Stimulated activated CD4-positive, alpha-beta T cell treated with anti-CD3 and anti-CD28 coated beads, Interleukin-15, amount 100 ng/mL, for 1 hour (primary cell): ENCODE measurements at places on chromosomes 7 and 10.

- no peak for DNase-seq
Measured at GRCh38 chr10:123759501-123760031, 93.4 kb downstream of the GPR26 start.

DNA sequence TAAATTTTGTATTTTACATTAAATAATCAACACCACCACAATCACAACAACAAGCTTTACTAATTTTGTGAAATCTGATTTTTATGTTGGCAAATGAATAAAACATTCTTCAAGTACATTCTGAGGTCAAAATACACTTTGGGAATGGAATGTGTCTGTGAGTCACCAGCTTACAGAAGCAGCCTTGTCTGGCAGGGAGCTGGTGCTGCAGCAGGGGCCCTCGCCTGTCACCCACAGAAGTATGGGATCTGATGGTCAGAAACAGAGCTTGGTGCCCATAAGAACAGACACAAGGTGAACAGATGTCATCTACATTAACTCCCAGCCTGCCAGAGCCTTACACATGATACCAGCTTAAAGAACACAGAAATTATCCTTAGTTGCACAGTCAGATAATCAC is 496.9 kb downstream of the CCSER2 start:
- DNase-seq = no peak

DNA sequence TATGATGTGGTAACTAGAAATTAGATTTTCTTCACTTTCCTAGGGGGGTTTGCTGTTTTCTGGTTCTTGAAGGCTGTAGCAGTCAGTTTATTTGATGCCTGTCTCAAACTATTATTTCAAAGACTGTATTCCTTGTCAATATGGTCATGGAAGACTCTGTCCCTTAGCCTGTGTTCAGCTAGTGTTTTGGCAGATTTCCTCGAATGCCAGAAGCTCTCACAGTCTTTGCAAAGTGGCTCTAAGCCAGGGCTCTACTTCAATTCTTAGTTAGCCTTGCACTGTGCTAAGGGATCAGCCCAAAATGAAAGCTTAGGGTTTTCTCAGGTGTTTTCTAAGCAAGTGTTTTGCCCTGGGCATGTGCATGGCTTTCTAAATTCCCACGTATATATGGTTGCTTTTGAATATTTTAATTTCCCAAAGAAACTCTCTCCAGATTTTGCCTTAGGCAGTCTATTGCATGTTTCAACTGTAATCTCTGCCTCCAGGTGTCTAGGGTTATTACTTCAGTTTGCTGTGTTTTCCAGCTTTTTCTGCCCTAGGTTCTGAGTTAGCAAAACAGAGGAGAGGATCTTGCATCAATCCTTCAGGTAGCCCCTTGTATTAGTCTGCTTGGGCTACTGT is 7.2 kb upstream of the C1GALT1 start:
- DNase-seq = no peak

DNA sequence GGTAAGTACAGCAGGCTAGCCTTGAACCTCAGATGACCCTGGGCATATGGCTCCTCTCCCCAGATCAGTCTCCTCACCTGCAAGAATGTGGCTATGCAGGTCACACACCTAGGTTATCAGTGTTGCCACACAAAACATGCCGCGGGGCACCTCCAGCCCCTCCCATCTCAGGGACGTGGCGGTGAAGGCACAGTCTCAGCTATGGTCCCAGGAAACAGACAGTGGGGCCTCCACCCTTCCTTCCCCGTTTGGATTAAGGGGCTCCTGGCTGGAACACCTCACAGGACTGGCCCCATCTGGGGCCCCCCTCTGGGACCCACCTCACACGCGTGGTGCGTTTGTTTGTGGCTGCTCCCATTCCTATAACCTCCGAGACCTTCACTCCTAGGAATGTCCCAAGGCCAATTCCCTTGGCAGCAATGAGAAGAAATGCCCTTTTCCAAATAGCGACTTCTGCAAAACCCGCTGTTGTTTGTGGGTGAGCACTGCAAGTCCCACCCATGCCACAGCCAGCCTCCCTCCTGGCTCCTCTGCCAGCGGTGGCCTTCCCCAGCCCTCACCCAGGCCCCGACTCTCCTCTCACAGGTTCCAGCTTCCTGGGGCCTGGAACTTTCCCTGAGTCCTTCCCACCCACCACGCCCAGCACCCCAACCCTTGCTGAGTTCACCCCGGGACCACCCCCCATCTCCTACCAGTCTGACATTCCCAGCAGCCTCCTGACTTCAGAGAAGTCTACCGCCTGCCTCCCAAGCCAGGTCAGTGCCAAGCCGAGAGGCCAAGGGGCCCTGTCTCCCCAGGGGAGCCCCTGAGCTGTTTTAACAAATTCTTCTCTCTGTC is 17.1 kb downstream of the ZMIZ2 start:
- no peak for DNase-seq

GRCh38 chr7:158291998-158292397 is 295.6 kb downstream of the PTPRN2 start:
- DNase-seq = no peak

DNA sequence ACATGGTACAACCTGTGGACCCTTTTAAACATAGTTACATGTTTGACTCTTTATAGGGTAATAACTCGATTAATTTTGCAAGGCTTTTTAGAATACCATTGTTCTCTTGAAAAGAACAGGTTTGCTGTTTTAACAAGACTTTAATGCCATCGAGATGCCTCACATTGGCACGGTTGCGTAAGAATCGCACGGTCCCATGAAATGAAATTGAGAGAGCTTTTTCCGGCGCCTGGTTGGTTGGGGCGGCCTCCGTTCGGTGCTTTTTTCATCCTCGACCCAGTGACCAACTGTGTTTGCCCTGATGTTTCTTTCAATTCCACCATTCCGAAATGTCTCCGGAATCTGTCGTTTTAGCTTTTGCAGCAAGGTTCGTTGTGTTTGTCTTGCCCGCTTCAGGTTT is 142.4 kb downstream of the CUX1 start:
- no peak for DNase-seq

- no peak for DNase-seq
Measured at GRCh38 chr7:111825046-111825445, 262.8 kb upstream of the IMMP2L start.

DNA sequence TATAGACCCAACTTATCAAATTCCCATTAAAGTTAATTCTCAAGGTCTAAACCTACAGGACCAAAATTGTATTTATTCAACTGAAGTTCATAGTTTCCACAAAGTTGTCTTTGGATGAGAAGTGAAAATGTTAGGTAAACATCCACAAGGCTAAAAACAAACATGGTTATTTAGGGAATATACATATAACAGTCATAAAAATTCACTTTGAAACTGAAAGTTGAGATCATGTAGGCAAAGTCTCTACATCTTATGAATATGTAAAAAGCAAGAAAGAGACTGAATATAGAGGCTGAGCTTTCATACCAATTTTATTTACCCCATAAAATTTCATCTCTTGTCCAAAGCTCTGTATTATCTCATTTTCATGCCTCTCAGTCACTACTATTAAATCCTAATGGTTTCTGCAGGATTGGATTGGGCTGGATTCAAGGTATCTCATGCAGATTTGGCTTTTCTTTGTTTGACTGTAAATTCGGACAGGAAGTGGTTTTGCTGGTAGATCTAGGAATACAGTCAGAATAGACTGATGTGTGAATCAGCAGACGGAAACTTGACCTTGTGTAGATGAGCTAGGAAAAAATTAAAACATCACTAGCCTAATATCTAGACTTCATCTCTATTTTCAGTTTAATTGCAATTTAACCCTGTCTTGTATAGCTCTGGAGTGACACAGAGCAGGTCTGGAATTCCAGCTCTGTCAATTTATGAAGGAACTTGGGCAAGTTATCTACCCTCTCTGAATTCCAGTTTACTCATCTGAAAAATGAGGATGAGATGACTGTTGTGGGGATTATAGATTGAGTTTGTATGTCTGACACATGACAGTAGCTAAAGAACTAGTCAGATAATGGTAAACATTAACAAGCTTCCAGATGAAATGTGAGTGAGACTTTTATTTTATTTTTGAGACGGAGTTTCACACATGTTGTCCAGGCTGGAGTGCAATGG is 27.3 kb upstream of the SKAP2 start:
- DNase-seq = no peak

DNA sequence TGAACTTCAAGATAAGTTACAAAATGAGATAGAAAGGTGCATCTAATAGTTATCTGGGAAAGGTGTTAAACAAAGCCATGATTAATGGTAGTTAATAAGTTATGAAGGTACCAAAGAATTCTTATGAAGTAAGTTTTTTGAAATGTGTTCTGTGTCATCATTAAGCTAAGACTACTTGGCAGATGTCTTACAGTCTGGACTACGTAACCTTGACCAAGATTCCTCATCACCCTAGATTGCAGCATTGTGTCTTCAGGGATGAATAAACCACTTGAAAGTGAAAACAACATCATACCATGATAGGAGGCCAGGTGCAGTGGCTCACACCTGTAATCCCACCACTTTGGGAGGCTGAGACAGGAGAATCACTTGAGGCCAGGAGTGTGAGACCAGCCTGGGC is 48.2 kb downstream of the GOT1 start:
- DNase-seq = no peak

GRCh38 chr10:17734432-17735080 is 17.4 kb upstream of the TMEM236 start:
- DNase-seq = no peak

DNA sequence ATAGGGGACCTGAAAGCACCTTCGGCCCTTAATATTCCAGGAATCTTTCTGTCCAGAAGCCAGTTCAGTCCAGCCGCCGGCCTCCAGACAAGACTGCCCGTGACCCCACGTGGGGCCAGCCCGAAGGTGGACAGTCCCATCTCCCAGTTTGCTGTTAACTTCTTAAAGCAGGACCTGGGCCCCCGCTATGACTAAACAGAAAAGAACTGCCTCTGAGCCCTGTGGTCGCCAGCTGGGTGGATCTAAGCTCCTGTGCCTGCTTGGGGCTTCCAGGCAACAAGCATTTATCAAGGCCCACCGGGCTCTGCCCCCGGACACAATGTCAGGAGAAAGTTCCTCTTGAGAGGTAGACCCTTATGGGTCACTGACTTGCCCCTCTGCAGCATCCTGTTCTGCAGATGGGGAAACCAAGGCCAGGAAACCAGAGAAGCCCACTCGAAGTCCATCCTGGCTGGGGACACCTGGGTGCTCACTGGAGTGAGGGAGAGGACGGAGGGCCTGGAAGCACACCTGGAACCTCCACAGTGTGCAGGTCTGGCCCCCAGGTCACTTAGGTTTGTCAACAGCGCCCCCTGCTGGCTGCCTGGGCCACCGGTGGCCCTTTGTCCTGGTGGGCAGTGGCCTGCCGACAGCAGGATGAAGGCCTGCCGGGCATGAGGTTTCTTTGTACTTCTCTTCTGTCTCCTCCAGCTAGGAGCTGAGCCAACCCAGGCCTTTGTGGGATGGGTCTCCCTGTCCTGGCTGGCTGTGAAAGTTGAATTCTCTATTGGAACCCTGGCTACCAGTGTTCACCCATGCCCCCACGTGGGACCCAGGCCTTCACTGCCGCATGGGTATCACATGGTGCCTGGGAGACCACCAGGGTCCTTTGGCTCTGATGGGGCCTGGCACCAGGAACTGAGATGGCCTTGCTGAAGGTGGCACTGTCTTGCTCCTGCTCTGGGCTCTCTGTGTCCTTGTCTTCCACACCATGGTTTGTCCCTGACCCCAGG is 128.0 kb downstream of the ZMIZ1 start:
- peak; percentile 35 for DNase-seq

DNA sequence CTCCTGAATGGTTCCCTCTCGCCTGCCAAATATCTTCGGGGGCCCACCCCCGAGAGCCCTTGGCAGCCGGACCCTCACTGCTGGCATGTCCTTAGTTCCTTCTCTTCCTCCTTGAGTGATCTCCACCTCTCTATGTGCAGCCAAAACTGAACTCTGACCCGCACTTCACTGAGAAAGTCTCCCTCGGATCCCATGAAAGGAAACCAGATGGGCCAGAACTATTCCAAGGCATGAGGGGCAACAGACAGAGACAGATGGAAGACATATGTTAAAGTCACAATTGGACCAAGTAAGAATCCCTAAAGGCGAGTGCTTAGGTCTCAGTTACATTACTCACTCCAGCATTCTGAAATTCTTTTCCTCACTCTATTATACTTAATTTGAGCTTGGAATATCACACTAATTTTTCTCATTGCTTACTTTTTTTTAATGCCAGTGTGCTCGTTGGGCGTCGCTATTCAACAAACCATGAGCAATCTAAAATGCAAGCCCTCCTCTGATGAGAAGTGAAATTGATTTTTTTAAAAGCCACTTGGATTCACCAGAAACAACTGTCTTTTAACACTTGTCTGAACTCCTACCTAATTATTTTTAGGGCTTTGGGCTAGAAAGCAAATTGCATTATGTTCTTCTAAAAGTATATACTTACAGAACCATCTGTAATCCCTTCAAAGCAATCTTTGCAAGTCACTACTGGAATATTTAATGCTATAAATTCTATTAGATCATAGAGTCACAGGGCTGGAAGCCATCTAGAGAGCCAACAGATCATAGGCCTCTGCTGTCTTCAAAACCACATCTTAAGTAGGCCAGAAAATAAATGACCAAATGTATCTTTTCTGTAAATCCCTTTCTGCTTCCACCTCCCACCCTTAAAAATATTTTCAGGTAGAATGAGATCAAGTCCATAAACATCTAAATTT is 43.3 kb upstream of the EZH2 start:
- DNase-seq = no peak

GRCh38 chr10:114100848-114101741 is 57.4 kb downstream of the ADRB1 start:
- no peak for DNase-seq

GRCh38 chr10:107434854-107435253 is 270.3 kb upstream of the SORCS1 start:
- DNase-seq = no peak

DNA sequence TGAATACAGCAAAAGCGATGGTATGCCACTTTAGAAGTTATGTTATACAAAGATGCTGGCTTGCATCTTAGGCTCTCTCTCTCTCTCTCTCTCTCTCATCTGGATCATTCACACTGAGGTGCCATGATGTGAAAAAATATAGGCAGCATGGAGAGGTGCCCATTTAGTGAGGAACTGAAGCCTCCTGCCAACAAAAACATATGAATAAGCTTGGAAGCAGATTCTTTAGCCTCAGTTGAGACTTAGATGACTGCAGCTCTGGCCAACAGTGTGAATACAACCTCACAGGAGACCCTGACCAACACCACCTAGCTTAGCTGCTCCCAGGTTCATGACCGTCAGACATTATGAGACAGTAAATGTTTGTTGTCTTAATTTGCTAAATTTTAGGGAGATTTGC is 560.1 kb upstream of the LRRTM3 start:
- DNase-seq = no peak
